ENCODE measurements at places on chromosomes 2 and 18.

- no peak for DNase-seq
These were observed 100.3 kb downstream of the MBP start for GRCh38 chr18:77032181-77032701.

GRCh38 chr2:221997100-221997499, 301.7 kb downstream of the PAX3 start:
- no peak for DNase-seq

DNA sequence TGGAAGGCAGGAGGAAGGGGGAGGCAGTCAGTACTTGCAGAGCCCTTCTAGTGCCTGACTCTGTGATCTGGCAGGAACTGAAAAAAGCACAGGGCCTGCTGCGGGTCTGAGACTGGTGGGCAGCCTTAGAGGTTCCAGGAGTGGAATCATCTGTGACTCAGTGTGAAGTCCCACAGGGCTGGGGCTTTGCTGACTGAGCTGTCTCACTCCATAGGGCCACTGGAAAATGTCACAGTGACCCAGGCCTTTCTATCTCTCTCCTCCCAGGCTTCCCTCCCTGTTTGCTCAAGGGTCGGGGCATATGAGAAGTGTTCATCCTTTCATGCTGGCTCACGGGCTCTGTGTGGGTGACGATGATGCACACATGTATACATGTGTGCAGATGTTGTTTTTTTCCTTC, 47.1 kb upstream of the ZFP36L2 start:
- no peak for DNase-seq

DNA sequence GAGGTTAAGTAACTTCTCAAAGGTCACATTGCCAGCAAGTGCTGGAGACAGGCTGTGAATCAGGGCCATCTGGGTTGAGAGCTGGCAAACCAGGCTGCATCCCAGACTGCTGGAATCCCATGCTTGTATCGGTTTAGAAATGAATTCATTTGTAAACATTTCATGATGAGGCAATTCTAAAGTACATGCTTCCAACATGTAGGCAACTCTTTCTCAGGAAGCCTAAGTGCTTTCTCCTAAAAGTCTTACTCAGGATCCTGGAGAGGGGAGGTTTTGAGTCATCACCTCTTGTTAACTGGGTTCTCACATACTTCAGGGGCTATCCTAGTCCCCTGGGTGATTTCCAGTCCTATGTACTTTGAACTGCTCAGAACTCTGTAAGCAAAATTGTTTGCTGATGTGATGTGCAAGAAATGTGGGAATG, 416.5 kb downstream of the MEIS1 start:
- DNase-seq, result no peak

GRCh38 chr2:227214622-227215041, 50.2 kb downstream of the COL4A3 start:
- DNase-seq, result no peak

DNA sequence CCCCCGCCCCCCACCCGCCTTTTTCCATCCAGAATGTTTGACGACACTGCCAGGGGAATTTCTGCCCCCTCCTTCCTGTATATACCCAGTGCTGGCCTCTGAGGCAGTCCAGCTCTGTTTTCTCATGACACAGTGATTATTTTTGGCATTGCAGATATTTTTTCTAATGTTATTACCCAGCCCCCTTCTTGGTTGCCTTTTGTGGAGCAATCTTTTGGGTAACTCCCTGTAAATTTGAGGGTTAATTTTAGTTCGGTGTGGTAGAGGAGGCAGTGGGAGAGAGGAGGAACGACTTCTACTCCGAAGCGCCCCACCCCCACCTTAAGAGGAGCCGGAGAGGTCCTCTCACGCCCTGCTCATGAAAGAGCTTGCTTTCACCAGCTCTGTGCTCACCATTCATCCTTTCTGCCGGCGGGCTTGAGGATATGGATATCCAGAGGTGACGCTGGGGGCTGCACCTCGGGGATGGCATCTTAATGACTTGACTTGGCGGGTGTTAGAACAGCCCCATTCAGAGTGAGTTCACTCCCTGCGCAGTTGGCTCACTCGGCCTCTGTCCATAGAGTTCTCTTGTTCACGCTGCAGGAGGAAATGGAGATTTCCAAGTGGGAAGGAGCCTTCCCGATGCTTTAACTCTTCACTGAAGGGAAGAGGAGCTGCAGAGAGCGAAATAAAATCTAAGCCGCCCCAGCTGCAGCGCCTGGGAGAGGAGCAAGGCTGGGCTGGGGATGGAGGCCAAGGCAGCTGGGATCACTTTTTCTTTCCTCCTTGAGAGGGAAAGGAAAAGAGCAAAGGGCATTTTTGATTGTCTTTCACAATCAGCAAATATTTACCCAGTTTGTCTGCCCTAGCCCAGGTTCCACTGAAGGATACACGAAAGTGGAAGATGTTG, 38.4 kb downstream of the EPAS1 start:
- no peak for DNase-seq

GRCh38 chr2:148877403-148877740, 2.3 kb downstream of the KIF5C start:
- no peak for DNase-seq

DNA sequence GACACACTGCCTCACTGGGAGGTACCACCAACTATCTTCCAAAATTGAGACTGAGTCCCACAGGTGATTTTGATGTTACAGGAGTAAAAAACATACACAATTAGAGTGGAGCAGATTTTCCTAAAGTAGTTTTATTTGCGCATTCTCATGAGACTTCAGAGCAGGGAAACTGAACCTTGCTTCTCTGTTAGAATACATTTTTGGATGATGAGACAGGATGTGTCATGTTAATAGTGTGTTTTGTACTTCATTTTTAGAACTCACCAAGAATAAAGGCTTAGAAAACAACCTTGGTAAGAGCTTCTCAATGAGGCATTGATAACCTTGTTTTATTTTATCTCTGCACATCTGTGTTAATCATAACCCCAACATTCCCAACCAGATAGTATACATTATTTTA, 310.2 kb upstream of the GALNT5 start:
- DNase-seq, result no peak

DNA sequence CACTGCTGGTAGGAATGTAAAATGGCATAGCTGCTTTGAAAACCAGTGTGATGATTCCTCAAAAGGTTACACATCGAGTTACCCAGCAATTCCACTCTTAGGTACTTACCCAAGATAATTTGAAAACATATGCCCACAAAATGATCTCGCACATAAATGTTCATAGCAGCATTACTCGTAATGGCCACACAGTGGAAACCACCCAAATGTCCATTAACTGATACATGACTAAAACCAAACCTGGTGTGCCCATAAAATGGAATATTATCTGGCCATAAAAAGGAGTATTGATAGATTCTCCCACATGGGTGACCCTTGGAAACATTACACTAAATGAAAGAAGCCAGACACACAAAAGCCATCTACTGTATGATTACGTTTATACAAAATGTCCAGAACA, 70.4 kb downstream of the ALPK2 start:
- no peak for DNase-seq

DNA sequence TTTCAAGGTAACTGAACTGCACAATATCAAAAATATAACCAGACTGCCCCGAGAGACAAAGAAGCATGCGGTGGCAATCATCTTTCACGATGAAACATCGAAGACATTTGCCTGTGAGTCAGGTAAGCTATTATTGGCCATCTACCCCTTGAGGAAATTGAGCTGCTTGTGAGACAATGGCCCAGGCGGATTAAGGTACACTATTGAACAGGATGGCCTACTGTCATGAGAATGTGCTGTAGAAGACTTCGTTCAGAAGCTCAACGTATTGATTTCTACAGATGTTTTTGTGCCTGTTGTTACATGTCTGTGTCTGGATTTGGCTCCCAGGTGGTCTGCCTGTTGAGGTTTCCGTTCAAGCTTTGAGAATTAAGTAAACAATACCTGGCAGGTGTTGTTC, 198.7 kb downstream of the DOK6 start:
- DNase-seq, result no peak

- no peak for DNase-seq
These were observed 409.9 kb upstream of the NRXN1 start for GRCh38 chr2:51441786-51442185.

DNA sequence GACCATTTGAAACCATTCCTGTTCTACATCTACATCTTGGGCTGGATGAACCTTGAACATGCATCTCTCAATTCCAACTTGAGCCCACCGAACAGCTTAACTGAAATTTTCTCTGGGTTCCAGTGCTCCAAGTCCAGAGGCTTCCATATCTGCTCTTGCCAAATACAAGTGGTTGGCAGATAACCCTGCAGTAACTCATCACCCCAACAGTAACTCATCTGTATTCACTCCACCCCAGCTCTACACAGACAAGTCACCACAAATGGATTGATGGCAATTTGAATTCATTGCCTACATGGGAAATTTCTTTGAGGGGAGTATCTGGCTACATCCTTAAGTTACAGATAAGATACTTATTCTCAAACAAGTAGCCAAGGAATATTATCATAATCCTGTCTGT, 502.4 kb upstream of the TNP1 start:
- DNase-seq, result no peak

DNA sequence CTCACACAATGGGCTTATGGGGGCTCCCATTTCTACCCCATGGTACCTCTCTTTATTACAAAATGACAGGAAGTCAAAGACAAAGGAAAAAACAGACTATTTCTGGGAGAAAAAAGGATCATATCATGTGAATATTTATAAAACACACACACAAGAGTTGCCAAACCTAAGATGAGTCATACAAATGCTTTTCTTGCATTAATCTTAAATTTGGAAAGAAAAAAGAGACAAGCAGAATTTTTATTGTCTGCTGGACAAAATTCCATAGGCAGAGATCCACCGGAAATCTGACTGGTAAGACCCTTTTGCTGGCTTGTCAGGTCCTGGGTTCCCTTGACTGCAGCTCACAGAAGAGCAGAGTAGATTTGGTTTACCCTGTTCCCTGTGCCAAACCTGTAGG, 1732.3 kb upstream of the PIK3C3 start:
- no peak for DNase-seq

DNA sequence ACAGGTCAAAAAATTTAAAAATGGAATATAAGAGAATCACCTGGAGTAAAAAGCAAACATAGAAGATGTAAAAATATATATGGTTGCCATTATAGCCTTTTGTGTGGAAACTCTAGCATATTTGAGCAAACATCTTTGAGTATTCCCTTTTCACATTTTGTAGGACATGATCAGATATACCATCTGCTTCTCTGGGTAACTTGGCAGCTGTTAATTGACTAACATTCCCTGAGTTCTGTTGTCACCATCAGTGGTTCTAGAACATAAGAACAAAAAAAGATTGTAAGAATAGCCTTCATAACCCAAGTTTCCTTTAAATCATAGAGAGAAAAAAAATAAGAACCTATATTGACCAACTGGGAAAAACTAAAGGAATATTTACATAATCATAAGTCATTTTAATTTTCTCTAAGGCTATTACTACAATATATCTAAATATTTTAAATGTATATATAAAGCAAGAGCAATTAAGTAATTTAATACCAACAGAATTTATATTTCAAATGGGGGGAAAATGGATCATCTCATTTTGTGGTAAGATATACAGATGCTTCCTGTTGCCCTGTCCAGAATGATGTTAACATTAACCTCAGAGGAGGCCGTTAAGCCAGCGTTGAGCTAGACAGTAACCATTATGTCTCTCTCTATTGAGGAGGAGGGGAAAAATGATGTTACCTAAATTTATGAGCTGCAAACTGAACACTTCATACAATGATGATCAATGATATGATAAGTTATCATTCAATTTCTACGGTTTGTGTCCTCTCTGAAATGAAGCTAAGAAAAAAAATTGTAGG, 9.8 kb upstream of the INO80D start:
- DNase-seq, result no peak

DNA sequence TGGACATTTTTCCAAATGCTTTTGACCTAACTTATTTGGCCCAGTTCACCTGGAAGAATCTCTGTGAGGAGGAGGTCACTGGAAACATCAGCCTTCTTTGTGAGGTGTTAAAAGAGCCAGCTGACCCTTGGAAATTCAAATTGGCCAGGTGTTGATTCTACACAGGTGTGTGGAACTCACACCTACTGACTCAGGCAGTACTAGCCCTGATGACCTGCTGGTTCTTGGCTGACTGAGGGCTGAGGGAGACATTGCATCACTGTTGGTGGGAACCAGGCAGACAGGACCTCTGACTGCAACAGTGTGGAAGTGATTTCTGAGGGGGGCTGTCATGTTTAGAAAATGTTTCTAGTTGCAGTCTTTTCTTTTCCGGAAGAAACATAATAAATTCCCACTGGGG, 242.2 kb upstream of the LRRTM1 start:
- DNase-seq, result no peak

- no peak for DNase-seq
These were observed 78.9 kb downstream of the GNAL start for GRCh38 chr18:11767935-11768334.

DNA sequence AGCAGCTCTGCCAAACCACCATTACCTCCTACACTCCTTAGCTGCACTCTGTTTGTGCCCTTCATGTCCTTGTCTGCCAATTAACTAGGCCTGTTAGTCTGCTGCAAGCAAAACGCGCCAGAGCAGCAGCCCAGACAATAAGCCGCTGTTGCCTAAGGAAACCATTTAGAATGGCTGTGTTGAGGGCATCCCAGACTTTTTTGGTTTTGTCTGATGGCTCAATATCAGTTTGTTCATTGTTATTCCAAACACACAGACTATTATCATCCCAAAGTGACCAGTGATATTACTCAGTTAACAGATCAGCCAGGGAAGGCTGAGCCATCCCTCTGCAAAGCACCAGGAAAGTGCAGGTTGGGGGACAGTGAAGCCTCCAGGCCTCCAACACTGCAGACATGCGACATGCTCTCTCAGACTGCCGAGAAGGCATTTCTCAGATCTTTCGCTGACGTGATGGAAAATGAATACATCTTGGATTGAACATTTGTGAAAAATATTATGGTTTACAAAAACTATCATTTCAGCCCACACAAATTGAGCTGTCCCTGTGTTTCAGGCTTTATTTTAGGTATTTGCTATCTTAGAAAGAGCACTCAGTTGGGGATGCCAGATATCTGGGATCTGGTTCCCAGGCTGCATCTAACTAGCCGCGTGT, 182.0 kb upstream of the HNRNPA3 start:
- DNase-seq, result no peak

DNA sequence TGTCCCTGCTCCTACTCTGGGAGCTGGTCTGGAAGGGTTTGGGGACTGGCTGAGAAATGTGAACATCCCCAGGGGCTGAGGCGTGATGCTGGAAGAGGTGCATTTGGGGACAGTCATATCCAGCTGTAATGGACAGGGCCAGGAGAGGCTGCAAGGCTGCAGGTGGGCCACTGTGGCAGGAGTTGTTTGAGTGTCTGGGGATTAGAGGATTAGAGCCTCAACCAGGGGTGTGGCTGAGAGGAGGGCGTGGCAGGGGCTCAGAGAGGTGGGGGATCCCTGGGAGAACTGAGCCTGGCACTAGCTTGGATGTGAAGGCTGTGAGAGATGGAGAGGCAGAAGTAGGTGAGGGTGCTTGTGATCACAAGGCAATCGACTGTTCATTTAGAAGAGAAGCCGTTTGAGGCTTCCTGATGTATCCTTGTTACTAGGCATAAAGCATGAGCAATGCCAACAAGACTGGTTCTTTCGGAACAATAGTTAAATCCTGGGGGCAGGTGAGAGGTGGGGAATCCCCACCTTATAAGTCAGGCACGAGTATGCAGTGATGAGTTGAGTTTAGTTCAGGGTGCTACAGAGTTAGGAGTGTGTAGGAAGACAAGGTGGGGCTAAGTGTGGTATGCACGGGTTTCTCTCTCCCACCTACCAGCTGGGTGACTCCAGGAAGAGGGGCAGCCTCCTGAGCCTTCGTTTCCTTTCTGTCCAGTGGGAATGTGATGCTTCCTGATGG, 31.9 kb downstream of the SH3RF3 start:
- no peak for DNase-seq

All from type B pancreatic cell (in vitro differentiated cells).